Activated CD4-positive, alpha-beta T cell treated with anti-CD3 and anti-CD28 coated beads, Interleukin-2, amount 50 U/mL, for 4 hours (primary cell): ENCODE measurements at places on chromosomes 12 and 14.

- DNase-seq = no peak
Measured at GRCh38 chr12:13745111-13745860, 236.1 kb downstream of the GRIN2B start.

- DNase-seq = no peak
Measured at GRCh38 chr12:97173688-97174410, 266.8 kb downstream of the NEDD1 start.

- DNase-seq = no peak
Measured at GRCh38 chr12:64452559-64453329, 824 bp downstream of the TBK1 start.

DNA sequence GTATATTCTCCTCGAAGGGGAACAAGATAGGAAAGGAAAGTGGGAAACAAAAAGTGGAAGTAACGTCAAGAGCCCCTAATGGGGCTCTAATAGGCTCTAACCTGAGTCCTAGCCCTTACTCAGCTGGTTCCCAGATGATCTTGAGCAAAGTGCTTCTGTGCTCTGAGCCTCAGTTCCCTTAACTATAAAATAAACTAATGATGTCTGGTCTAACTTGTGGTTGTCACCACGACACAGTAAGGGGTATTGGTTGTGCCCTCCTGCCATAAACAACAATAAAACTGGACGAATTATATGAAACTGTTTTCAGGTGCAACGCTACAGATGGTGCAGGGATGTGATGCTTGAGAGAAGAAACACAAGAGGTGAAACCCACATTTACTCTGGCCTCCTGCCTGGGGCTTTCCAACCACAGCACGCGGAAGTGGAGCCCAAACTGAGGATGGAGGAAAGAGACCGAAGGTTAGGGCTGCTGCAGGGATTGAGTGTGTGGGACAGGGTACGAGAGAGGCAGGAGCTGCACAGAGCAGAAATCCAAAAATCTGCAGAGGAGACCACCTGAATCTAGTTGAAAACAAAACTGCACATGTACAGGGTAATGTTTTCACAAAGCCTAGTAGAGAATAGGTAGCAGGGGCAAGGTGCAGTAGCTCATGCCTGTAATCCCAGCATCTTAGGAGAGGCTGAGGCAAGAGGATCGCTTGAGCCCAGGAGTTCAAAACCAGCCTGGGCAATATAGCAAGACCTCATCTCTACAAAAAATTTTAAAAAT lies 45.6 kb upstream of the BCL2L14 start:
- peak; percentile 20 for DNase-seq

GRCh38 chr12:15699886-15700285 lies 89.3 kb downstream of the EPS8 start:
- no peak for DNase-seq
